Brain microvascular endothelial cell (primary cell): ENCODE measurements at places on chromosomes 6 and 20.

GRCh38 chr6:53257001-53257400, 91.7 kb downstream of the ELOVL5 start:
- no peak for DNase-seq

- no peak for DNase-seq
Observed at GRCh38 chr6:1923449-1923848, 313.7 kb downstream of the FOXC1 start.

DNA sequence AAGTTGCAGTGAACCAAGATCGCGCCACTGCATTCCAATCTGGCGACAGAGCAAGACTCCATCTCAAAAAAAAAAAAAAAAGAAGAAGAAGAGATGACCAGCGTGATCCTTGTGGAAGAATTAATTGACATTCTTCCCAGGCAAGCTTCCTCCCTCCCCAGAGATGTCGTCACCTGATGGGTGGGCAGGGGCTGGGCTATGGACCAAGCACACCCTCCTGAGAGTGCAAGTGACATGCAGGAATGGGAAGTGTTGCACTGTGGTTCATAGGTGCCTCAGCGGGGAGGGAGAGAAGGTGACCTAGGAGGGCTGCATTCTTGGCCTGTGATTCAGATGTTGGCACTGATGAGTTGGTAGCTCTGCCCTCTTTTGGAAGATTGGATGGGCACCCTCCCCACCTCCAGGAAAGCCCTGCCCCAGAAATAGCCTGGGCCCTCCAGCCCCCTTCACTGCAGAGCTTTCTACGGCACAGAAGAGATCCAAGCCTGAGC, 37.8 kb downstream of the TAF8 start:
- DNase-seq, result no peak

DNA sequence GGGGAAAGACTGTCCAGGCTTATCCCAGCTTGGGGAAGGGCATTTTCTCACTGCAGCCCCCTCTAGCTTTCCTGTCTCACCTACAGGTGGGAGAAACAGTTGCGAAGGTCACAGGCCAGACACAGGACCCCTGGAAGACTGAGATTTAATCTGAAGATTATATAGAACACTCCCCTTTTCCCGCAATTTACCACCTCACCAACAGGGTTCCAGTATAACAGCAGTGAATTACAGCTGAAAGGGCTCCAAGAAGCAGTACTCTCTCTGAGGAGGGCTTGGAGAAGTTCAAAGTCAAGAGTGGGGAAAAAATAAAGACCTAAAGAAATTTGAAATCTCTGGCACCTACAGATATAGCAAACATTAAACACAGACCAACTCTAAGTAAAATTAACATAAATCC, 111.9 kb downstream of the ANKRD60 start:
- DNase-seq, result no peak

DNA sequence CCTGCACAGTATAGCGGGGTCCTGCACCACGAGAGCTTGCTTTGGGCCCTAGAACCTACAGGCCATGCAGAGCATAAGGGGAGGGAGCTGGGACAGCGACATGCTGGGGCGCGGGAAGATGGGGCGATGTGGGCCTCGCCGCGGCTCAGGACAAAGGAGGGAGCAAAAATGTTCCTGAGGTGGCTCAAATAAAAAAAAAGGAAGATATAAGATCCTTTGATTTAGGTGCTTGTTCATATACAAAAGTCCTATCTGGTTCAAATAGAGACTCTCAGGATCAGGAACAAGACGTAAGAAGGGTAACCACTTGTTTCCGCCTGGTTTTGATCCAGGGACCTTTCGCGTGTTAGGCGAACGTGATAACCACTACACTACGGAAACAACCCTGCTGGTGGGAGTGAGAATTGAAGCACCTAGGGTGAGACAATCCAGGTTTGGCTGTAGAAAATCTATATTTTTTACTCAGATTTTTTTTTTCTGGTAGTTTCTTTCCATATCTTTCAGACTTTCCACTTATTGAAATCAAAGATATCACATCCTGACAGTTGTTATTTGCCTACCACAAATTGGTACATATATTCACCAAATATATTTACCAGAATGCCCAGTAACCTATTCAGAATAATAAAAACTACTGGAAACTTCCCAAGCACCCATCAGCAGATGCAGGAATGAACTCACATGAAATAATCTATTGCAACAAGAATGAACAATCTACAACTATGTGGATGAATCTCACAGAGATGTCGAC, 177.9 kb upstream of the ZNF184 start:
- DNase-seq, result peak; percentile 86

DNA sequence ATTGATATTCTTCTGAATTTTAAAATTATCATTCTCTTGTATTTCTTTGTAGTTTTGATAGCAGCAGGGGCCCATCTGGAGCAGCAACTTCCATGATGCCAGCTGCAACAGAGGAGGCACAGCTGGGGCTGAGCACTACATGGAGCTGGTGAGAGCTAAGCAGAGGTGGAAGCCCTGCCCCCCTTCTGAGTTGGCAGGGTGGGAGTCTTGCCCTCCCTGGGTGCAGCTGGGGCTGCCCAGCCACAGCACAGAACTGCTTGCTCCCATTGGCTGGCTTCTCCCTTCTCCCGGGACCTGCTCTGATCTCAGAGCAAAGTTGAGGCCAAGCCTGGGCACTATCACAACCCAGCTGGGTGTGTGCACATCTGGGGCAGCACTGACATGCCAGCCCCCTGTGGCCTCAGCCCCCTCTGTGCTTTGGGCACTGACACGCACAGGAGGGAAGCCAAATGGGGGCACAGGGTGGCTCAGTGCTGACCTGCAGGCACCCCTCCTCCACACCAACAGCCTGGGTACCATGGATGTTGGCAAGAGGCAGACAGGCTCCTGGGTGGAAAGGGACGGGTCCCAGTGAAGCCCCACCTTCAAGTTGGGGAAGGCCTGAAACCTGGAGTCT, 69.1 kb upstream of the EYA4 start:
- no peak for DNase-seq

GRCh38 chr6:141140905-141141304, 991.8 kb upstream of the GJE1 start:
- no peak for DNase-seq

DNA sequence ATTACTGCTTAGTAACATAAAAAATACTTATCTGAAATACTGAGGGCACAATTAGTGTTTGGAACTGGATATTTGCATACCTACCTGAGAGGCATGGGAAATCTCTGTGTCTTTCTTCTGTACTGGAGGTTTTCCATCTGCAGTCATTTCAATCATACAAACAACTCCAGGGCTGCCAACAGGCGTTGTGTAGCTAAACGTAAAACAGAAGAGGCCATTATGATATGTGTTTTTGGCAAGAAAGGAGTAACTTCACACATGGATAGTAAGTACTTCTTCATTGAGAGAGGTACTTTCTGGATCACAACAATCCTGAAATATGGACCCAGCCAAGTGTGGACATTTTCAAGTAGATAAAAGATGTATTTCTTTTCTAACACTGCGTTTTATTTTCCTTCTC, 363.4 kb downstream of the PHF3 start:
- no peak for DNase-seq

GRCh38 chr6:138088326-138088762, 18.9 kb downstream of the PERP start:
- DNase-seq, result peak; percentile 73

DNA sequence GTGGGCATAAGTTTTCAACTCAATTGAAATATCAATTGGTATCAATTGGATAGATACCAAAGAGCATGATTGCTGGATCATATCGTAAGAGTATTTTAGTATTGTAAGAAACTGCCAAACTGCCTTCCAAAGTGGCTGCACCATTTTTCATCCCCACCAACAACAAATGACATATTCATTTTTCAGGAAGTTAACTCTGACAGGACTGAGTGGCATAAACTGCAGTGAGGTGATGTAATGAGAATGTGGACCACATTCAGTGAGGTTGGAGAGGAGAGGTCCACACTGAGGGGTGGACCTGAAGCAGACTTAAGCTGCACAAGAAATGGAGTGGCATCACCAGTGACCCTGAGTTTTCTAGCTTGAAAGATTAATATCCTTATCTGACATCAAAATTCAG, 11.6 kb upstream of the CALHM6 start:
- no peak for DNase-seq

GRCh38 chr6:105164418-105164817, 15.4 kb downstream of the POPDC3 start:
- peak; percentile 11 for DNase-seq

DNA sequence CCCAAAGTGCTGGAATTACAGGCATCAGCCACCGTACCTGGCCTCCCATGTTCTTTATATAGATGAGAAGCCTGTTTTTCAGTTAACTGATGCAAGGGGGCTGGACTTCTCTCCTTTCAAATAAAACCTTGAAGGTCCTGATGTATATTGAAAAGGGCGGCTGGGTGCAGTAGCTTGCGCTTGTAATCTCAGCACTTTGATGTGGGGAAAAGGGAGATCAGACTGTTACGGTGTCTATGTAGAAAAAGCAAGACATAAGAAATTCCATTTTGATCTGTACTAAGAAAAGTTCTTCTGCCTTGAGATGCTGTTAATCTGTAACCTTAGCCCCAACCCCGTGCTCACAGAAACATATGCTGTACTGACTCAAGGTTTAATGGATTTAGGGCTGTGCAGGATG, 16.1 kb upstream of the SAMHD1 start:
- DNase-seq, result no peak

DNA sequence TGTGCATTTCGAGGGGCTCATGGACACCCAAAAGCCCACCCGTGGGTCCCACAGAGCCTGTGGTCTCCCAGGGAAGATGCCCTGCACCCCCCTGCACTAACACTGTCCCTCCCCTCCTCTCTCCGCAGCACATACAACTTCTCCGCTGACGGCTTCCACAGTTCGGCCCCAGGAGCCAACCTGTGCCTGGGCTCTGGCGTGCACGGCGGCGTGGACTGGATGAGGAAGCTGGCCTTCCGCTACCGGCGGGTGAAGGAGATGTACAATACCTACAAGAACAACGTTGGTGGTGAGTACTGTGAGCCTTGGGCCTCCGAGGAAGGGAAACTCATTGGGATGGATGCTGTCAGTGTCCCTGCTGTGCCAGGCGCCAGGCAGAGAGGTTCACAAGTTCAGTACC, 183.9 kb downstream of the ZMYND8 start:
- DNase-seq, result no peak

DNA sequence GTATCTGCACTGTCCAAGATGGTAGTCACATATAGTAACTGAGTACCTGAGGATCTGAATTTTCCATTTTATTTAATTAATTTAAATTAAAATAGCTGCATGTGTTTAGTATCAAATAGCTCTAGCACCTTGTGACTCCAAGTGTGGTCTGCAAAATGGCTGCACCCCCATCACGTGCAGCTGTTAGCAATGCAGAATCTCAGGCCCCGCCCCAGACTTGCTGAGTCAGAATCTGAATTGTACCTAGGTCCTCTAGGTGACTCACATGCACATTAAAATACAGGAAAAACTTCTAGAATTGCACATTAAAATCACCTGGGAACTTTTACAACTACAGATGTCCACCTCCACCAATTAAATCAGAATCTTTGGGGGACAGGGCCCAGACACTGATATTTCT, 19.2 kb upstream of the FAM83C start:
- no peak for DNase-seq

- no peak for DNase-seq
Observed at GRCh38 chr20:15267935-15268334, 930.5 kb upstream of the FLRT3 start.

DNA sequence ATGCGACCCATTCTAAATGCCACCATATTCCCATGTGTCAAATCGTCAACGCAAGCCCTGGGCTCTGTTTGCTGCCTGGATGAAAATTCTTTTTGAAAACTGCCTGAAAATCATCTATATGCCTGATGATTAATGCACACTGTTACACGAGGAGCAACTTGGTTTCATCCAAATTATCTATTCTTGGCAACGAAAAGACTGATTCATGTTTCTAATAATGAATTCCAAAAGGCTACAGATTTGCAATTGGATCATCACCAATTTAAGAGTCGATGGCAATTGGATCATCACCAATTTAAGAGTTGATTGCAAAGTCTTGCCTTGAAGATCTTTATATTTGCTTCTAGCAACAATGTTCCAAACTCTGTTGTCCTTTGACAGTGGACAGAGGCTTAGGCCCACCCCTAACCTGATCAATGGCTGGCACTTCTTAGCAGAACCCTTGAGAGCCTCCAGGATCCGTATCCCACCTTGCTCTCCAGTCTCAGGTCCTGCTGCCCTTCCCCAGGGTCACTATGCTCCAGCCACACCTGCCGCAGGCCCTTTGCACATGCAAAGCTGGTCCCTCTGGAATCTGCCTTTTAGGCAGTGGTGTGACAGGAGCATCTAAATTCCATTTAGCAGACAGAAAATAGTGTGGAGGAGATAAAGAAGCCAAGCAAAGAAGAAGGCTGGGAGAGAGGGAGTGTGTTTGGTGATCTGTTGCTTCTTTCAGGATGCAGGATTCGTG, 460.9 kb upstream of the SULF2 start:
- DNase-seq, result no peak

DNA sequence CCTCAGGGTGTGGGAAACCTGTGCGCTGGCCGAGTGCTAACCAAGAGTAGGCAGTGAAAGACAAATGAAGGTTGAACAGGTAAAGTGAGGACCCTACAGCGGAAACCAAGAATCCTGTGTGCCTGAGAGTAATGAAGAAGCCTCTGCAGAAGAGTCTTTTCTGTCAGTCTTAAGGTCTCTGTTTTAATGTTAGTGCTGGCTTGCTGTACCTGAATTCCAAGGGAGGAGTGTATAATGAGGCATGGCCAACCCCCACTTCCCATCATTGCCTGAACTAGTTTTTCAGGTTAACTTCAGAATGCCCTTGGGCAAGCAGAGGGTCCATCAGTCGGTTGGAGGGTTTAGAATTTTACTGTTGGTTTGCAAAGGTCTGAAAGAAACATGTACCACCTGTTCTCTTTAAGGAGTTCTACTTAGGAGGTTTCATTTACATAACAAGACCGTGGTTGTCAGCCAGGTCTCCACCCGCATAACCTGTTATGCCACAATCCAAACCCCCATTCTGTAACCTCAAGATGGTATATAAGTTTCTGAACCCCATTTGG, 589 bp upstream of the PDCD2 start:
- no peak for DNase-seq

GRCh38 chr6:157096522-157096921, 226.8 kb downstream of the TMEM242 start:
- no peak for DNase-seq

DNA sequence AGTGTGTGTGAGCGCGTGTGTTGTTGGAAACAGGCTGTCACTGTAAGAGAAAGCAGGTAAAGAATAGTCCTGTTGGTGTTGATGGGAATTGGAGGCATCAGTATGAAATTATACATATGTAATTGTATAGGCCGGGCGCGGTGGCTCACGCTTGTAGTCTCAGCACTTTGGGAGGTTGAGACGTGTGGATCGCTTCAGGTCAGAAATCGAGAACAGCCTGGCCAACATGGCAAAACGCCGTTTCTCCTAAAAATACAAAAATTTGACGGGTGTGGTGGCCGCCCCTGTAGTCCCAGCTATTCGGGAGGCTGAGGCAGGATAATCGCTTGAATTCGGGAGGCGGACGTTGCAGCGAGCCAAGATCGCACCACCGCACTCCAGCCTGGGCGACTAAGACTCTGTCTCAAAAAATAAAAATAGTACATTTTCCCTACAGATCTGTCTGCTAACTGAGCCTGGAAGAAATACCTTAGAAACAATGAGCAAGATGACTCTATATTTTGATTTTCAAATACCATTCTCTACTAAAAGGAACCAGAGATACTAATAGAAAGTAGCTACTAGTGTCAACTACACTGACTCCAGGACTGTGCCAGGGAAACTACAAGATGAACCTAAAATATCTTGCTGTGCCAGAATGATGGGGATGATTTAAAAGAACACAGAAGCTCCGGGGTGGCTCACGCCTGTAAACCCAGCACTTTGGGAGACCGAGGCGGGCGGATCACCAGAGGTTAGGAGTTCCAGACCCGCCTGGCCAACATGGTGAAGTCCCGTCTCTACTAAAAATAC, 110.8 kb downstream of the TRIM27 start:
- no peak for DNase-seq

GRCh38 chr6:46867411-46867810, 54.3 kb downstream of the ADGRF5 start:
- no peak for DNase-seq
